NCI-H2227 treated with DMSO at 0.1 percent for 48 hours (cell line): ENCODE measurements at places on chromosomes 4 and X.

- no peak for DNase-seq
Observed at GRCh38 chr4:41865981-41866798, 69.0 kb upstream of the TMEM33 start.

DNA sequence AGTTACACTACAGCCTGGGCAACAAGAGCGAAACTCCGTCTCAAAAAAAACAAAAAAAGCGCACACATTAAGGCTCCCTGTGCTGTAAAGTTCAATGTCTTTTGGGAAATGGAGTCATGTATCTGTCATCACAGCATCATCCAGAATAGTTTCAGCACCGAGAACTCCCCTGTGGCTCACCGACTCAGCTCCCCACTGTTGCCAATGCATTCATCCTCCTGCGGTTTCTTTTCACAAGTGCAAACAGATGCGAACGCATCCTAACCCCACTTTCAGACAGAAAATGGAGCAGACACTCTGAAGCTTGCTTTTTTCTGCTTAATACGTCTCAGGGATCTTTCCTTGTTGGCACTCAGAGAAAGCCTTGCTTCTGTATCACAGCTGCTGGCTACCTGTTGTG is 13.8 kb upstream of the SH3TC1 start:
- DNase-seq, result no peak

DNA sequence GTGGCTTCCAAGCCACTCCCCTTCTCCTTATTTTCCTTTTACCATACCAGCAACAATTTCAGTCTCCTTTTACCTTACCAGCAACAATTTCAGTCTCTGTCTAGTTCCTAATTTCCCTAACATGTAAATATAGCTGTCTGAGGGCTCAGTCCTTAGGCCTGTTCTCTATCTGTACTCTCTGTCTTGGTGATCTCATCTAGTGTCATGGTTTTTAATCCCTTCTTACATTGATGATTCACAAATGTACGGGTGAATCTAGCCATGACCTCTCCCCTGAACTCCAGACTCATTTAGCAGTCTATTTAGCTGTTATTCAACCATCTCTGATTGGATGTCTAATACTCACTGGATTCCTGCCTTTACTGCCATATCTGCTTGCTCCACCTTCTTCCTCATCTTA is 7.2 kb downstream of the IL15 start:
- no peak for DNase-seq

DNA sequence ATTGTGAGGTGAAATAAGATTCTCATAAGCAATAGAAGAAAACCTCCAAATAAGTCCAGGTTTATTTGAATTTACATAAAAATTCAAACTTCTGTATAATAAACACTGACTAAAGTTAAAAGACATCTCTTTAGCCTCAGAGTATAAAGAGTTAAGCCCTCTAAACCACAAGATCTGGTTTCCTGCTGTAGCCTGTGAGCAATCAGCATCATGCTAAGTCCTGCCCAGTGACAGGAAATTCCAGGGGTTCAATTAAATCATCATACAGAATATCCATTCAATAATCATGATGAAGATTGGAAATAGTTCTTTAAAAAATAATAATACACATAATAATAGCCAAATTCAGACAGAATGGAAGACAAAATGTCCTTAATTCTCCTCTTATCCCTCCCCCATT is 139.2 kb upstream of the DGKK start:
- no peak for DNase-seq

DNA sequence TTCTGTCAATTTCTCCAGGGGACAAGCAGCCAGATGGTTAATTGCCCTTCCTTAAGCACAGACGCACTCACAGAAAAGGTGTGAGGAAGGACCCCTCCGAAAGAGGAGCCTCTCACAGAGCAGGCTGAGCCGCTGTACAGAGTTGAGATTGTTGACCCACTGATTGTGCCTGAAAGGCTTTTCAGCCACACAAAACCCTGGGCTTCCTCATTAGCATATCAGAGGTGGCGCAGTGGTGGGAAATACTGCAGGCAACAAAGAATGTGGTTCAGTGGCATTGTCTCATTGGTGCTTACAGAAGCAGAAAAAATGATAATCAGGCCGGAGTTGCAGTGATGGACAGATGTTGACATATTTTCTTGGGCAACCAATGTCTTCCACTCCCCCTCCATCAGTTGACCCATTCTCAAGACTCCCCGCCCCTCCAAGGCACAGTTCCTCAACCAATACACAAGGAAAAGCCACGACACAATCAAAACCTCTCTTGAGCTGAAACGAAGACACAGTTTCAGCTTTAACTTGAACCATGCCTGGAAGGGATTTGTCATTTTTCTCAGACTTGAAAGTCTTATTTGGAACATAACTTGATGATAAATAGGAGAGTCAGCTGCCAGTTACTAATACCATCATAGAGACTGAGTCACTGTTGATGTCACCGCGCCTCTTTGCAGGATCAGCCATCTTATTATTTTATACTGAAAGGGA is 53.1 kb downstream of the ATXN3L start:
- DNase-seq, result no peak

DNA sequence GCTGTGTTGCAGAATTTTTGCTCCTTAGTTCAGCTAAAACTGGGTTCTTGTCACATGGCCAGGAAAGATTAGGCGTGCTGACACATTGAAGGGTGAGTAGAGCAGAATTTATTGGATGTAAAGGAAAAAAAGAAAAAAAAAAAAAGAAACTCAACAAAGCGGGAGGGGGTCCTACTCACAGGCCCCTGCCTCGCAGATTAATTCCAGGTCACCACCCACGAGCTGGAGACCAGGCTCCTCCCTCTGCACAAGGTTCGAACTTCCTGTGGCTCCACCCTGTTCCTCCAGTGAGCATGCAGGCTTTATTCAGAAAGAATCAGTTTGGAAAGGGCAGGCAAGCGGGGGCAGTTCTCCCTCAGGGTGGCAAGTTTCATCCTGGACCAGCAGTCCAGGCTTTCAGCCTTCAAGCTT is 17.1 kb downstream of the MGST2 start:
- DNase-seq, result no peak

DNA sequence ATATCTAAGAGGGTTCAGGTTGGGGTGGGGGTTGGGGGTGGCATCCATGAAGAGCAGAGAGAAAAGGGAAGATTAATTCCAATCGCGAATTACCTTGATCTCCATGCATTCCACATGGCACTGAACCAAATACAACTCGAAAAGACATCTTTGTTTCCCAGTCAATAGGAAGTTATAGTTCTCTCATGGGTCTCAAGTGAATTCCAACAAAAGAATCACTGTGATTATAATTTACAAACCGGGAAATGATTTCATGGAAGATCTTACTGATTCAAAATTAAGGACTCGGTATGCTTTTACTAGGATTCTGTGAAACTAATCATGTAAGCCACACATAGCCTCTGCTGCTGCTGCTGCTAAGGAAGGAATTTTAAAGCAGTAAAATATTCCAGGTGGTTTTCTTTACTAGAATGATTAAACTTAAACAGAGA is 26.6 kb upstream of the AMELX start:
- DNase-seq, result no peak

GRCh38 chr4:93092765-93093164 is 735.8 kb upstream of the ATOH1 start:
- no peak for DNase-seq

DNA sequence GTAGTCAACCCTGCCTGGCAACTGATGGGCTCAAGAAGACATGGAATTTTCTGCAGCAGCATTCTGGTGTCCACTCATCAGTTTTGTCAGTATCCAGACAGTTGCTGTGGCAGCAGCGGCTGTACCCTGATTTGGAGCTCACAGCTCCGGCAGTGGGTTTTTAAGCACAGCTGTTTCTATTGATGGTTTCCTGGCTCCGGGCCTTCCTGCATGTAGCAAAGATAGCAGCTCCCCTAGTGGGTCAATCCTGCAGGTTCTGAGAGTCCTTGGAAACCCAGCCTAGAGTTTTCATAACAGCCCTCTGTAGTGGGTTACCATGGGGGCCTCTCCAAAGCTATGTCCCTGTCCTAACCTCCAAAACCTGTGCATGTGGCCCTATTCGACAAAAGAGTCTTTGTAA is 84.0 kb upstream of the ATP6AP2 start:
- DNase-seq, result no peak

DNA sequence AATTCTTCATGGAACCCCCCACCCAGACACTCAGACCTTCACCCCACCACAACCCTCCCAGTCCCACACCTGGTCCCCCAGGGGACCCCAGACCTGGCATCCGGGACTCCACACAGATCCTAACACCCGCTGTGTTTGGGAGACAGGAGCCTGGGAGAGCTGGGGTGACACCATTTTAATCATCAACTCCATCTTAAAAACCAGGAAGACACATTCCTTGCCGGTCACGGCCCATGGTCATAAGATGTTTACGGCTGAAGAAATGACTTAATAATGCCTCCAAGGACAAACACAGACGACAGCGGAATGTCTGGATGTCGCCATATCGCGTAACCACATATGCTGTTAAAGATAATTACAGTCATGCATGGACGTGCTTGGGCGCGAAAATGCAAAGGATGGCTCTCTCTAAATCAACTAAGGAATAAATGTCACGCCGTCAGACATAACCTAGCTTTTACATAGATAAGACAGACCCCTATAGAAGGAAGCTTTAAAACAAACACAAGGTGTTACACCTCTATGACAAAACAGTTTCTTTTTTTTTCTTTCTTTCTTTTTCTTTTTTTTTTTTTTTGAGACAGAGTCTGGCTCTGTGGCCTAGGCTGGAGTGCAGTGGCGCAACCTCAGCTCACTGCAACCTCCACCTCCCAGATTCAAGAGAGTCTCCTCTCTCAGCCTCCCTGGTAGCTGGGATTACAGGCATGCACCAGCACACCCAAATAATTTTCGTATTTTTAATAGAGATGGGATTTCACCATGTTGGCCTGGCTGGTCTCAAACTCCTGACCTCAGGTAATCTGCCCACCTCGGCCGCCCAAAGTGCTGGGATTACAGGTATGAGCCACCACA is 2.1 kb upstream of the DHRSX start:
- DNase-seq, result no peak

GRCh38 chrX:73448379-73448778 is 1.5 kb downstream of the CDX4 start:
- DNase-seq, result no peak

GRCh38 chrX:112120721-112121120 is 38.1 kb upstream of the TRPC5 start:
- DNase-seq, result no peak

- no peak for DNase-seq
Observed at GRCh38 chr4:111214371-111214770, 591.5 kb upstream of the PITX2 start.

- no peak for DNase-seq
Observed at GRCh38 chrX:148382983-148383382, 117.4 kb upstream of the AFF2 start.

- DNase-seq, result no peak
Observed at GRCh38 chrX:126137899-126138298, 28.2 kb downstream of the DCAF12L2 start.

DNA sequence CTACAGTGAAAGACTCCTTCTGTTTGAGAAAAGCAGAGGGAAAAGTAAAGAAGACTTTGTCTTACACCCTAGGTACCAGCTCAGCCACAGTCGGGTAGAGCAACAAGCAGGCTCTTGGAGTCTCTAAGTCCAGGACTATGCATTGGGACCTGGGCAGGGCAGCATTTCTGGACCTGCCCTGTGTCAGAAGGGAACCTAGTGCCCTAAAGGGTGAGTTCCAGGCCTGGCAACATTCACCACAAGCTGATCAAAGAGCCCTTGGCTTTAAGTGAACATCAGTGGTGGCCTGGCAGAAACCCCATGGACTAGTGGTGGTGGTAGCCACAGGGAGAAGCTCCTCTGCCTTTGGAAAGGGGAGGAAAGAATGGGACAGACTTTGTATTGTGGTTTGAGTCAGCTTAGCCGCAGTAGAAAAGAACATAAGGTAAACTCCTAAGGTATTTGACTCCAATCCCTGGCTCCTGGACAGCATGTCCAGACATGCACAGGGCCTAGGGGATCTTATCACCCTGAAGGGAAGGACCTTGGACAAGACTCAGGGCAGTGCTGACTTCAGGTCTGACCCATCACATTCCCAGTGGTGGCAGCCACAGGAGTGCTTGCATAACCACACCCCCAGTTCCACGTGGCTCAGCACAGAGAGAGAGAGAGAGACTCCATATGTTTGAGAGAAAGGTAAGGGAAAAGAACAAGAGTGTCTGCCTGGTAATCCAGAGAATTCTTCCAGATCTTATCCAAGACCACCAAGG is 32.6 kb downstream of the CCDC158 start:
- DNase-seq, result no peak

DNA sequence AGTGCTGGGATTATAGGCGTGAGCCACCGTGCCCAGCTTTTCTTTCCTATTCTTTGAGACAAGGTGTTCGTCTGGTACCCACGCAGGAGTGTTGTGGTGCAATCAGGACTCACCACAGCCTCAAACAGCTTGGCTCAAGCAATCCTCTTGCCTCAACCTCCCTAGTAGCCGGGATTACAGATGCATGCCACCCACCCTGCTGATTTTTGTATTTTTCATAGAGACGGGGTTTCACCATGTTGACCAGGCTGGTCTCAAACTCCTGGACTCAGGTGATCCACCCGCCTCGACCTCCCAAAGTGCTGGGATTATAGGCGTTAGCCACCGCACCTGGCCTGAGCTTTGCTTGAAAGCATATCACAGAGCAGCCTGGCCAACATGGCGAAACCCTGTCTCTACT is 1.5 kb upstream of the CRLF2 start:
- DNase-seq, result no peak

GRCh38 chr4:73859614-73860088 is 6.6 kb downstream of the PF4V1 start:
- DNase-seq, result no peak

- DNase-seq, result no peak
Observed at GRCh38 chr4:77336411-77337142, 179.6 kb downstream of the CCNG2 start.

DNA sequence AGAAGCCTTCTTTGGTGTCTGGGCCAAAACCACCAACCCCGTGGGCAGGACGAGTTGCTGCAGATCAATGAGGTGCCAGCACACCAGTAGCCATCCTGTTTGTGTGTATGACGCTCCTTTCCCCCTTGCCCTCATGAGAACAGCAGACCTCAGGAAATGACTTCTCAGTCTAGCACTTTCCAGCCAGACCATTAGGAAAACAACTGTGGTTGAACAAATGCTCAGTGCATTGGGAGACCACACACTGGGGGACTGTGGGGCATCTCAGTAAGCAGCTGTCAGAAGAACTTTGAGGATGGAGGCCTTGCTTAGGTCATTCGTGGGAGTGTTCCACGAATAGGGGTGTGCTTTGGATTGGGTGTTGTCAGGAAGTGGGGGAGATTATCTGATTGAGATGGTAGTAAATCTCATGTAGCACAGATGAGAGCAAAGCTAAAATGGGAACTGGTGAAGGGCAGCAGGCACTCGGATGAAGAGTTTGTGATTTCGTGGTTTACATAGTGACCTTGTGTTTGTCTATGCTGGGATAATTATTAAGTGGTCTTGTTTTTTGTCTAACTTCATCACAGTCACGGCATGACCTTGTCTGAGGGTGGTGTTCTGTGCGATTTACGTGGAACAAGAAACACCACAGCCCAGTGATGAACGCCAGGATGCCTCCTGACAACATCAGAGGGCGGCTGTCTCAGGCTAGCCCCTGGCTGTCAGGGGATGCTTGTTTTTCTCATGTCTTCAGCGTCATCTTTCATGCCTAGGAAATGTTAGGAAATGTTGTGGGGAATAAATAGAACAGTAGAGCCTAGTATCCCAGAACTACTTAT is 70.1 kb downstream of the USP46 start:
- DNase-seq, result no peak

- DNase-seq, result no peak
Observed at GRCh38 chr4:158811216-158811540, 42.4 kb downstream of the FNIP2 start.

- no peak for DNase-seq
Observed at GRCh38 chr4:126701756-126702155, 931.0 kb upstream of the INTU start.
